ENCODE measurements at places on chromosomes 2 and 18.
A peak's percentile ranks its signal among the peaks of the same experiment; 100 is the strongest.

DNA sequence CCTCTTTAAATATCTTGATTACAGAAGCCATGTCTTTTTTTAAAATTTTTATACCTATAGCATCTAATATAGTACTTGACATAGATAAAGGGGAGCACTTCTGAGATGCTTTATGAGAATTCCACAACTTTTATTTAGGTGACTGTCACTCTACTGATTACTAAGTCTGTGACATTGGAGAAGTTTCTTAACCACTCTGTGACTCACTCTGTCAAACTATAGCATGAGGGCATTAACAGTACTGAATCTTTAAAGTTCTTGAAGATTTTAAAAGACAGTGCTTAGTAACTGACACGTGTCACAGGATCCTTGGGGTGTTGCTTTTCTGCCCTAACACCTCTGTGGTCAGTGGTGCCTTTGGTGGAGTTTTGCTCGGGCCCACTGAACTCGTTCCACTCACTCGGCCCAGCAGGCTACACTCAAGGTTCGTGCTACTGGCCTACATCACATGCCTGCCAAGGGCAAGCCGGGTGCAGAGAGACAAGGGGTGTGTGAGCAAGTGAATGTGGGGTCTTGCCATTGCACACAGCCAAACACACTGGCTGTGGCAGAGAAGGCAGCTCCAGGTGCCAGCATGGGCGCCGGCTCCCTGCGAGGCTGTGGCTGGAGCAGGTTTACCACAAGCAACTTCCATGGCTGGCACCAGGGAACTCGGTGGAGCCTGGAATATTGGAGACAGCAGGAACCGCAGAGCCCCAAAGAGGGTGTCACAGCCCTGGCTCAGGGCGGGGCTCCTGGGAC lies 734.0 kb upstream of the CDH7 start:
- H3K27me3 ChIP-seq = no peaks in the 10 kb centered on the region
- H3K4me3 ChIP-seq = no peak overlapping the region
- no peaks in the 10 kb centered on the region for H3K36me3 ChIP-seq
- DNase-seq = no peak
- H3K4me1 ChIP-seq = no peaks in the 10 kb centered on the region
- H3K27ac ChIP-seq = no peak overlapping the region

DNA sequence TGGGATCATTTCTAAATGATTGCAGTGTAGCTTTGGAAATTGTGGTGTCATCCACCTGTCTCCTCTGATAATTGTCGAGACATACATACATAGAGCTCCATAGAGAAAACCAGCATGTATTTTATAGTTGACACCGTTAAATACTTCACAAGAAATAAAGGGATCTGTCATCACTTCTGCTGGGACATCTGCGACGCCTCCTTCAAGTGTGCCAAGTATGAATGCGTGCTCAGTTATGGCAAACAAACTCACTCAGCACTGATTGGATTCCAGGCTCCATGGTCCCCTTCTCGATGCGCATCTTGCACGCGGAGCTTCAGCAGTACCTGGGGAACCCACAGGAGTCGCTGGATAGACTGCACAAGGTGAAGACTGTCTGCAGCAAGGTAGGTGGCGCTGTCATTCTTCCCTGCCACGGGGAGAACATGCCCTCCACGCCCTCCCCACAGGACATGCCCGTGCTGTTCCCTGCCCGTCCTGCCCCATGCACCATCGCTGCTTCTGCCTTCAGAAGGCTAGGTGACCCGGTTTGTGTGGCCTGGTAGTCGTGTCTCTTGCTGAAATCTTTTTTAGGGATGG lies 64.1 kb downstream of the TRAPPC12 start:
- H3K4me1 ChIP-seq = peaks cover 29% of the 10 kb centered on the region
- H3K27me3 ChIP-seq = no peaks in the 10 kb centered on the region
- H3K36me3 ChIP-seq = peaks cover 21% of the 10 kb centered on the region
- H3K27ac ChIP-seq = no peak overlapping the region

DNA sequence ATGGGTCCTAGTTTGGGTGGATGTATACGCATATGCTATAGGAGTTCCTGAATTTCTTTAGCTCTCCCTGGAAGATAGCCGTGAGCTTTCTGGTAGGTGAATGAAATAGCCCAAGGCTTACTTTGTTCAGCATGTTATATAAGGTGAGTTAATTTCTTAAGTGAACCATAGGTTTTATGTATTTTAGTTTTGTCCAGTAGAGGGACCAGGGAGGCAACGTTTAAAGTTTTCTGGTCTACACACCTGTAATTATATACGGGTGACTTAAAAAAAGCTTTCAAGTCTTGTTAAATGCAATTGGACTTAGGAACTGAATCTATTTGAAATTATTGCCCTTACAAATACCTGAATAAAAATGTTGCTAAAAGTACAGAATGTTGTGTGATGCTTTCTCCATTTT lies 402.5 kb upstream of the DDX18 start:
- no peaks in the 10 kb centered on the region for H3K36me3 ChIP-seq
- DNase-seq = no peak
- H3K4me3 ChIP-seq = no peak overlapping the region
- H3K4me1 ChIP-seq = no peaks in the 10 kb centered on the region
- H3K27me3 ChIP-seq = no peaks in the 10 kb centered on the region

DNA sequence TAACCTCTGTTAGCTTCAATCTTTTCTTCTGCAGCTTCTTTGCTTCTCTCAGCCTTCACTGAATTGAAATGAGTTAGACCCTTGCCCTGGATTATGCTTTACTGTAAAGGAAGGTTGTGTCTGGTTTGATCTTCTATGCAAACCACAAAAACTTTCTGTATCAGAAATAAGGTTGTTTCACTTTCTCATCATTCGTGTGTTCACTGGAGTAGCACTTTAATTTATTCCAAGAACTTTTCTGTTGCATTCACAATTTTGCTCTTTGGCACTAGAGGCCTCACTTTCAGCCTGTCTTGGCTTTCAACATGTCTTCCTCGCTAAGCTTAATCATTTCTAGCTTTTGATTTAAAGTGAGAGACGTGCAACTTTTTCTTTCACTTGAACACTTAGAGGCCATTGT lies 365.3 kb downstream of the TDRD15 start:
- no peaks in the 10 kb centered on the region for H3K27me3 ChIP-seq
- no peaks in the 10 kb centered on the region for H3K4me1 ChIP-seq
- no peaks in the 10 kb centered on the region for H3K36me3 ChIP-seq
- H3K4me3 ChIP-seq = no peak overlapping the region
- no peak overlapping the region for H3K27ac ChIP-seq

GRCh38 chr18:21433436-21433835 lies 167.1 kb downstream of the ESCO1 start:
- H3K4me1 ChIP-seq = no peaks in the 10 kb centered on the region
- H3K4me3 ChIP-seq = no peak overlapping the region
- H3K36me3 ChIP-seq = no peaks in the 10 kb centered on the region
- H3K27me3 ChIP-seq = peaks cover 27% of the 10 kb centered on the region
- DNase-seq = no peak
- no peak overlapping the region for H3K27ac ChIP-seq

GRCh38 chr2:226798422-226799210 lies 1.0 kb downstream of the IRS1 start:
- DNase-seq = peak; percentile 28
- H3K27ac ChIP-seq = no peak overlapping the region
- peak overlapping the region; percentile 80 for H3K4me3 ChIP-seq
- H3K36me3 ChIP-seq = no peaks in the 10 kb centered on the region
- H3K4me1 ChIP-seq = peaks cover 10% of the 10 kb centered on the region

DNA sequence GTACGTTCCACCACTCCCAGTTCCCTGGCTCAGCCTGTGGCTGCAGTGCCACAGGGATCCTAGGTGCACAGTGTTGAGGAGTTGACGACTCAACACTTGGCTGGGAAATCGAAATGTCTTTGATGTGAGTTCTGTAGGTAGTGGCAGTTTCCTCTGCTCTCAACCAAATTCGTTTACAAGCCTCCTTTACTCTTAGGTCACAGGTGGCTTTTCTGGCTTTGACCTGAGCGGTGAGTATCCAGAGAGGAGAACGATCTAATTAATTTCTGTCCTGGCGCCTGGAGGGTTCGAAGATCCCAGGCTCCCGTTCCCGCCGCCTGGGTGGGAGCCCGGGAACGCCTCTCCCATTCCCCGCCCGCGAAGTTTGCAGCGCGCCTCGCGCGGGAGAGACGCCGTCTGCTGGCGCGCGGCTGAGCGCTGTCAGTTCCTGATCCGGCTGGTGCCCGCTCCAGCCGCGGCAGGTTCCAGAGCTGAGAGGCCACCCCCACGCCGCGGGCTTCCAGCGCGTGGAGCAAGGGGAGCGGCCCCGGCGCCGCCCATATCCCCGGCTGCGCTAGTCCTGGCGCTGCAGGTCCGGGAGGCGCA lies at the start of gene LAMA3:
Gene LAMA3 (plus strand): TSS at position 423 of the 585 bp plus-strand sequence. CDS start 231 bp downstream, outside the sequence.
- H3K4me3 ChIP-seq = peak within 1 kb of the TSS; percentile 57
- DNase-seq = no peak
- no peak within 1 kb of the TSS for H3K27ac ChIP-seq
- H3K36me3 ChIP-seq = peaks cover 3% of the 10 kb centered on the region
- peaks cover 4% of the 10 kb centered on the region for H3K4me1 ChIP-seq

DNA sequence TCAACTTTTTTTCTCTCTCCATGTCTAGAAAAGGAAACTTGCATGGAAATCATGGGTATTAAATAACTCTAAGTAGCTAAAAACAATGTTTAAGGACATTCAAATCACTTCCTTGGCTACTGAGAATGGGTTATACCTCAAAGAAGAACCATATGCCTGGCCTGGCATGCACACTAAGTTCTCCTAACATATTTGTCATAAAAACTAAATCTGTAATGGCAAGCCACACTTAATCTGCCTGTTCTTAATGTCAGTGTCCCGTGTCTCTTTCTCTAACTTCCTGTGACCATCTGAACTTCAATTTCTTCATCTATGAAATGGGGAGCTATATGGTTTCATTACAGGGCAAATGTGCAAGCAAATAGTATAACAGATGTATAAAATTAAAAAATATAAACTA lies 11.1 kb downstream of the PDE1A start:
- no peaks in the 10 kb centered on the region for H3K36me3 ChIP-seq
- H3K4me1 ChIP-seq = no peaks in the 10 kb centered on the region
- DNase-seq = no peak
- H3K4me3 ChIP-seq = no peak overlapping the region
- no peaks in the 10 kb centered on the region for H3K27me3 ChIP-seq

DNA sequence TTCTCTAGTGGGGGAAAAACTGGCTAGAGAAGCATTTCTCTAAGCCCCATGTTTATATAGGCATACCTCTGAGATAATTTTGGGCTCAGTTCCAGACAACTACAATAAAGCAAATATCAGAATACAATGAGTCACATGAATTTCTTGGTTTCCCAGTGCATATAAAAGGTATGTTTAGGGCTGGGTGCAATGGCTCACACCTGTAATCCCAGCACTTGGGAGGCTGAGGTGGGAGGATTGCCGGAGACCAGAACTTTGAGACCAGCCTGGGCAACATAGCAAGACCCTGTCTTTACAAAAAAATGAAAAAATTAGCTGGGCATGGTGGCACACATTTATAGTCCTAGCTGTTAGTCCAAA lies 22.2 kb downstream of the TSN start:
- no peak overlapping the region for H3K4me3 ChIP-seq

DNA sequence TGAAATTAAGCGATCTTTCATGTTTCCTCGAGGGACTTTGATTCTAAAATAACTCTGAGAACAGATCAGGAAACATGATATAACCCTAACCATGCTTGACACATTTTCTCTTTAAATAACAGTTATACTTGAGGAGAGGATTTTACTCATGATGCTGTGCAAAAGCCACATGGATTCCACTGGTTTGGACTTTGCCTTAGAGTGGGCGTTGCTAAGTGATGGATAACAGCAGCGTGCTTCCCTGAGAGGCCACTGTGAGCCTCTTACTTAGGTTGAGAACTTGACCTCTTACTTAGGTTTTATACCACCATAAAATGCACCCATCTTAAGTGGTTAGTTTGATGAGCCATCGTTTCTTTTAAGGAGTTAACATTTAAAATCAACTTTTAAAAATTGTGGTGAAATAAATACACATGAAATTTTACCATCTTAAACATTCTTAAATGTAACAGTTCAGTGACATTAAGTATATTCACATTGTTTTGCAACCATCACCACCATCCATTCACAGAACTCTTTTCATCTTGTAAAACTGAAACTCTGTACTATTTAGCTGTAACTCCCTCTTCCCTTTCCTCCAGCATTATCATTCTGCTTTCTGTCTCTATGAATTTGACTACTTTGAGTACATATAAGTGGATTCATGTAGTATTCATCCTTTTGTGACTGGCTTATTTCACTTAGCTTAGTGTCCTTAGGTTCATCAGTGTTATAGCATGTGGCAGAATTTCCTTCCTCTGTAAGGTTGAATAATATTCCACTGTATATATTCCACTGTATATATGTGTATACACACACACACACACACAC lies 22.6 kb downstream of the ANXA4 start:
- H3K4me3 ChIP-seq = no peak overlapping the region
- no peak overlapping the region for H3K27ac ChIP-seq
- no peak for DNase-seq
- peaks cover 20% of the 10 kb centered on the region for H3K4me1 ChIP-seq
- no peaks in the 10 kb centered on the region for H3K27me3 ChIP-seq

DNA sequence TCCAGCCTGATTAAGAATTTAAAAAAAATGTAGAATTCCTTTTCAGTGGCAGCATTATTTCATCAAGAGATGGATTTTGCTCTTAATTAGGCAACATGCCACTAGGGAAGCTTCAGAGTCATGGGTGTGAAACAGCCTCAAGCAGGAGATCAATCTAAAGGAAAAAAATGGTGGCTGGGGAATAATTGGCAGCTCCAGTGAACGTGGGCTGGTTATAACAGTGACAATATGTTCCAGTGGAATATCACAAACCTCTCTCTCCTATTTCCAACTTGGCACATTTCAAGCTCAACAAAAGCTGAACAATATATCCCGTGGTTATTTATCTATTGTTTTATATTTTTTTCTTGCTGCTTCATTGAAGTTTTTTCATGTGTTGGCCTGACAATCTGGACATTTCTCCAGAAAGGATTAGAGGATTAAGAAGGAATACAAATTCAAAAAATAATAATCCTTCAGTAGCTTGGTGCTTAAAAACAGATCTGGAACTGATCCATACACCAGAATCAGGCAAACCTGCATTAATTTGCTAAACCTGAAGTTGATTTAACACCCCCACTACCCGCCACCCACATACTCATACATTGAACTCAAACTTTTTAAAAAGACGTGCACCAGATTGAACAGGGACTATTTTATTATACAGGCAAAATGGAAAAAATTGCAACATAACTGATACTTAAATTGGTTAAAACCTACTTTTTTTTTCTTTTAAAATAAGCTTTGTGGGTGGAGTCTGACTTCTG lies 255.9 kb upstream of the SPRED2 start:
- H3K27me3 ChIP-seq = peaks cover 22% of the 10 kb centered on the region
- DNase-seq = no peak
- no peak overlapping the region for H3K27ac ChIP-seq
- no peak overlapping the region for H3K4me3 ChIP-seq
- no peaks in the 10 kb centered on the region for H3K36me3 ChIP-seq

Measured in central memory CD8-positive, alpha-beta T cell (primary cell).